Cardiac fibroblast (primary cell): ENCODE measurements at places on chromosomes 11 and 22.
A peak's percentile ranks its signal among the peaks of the same experiment; 100 is the strongest.

DNA sequence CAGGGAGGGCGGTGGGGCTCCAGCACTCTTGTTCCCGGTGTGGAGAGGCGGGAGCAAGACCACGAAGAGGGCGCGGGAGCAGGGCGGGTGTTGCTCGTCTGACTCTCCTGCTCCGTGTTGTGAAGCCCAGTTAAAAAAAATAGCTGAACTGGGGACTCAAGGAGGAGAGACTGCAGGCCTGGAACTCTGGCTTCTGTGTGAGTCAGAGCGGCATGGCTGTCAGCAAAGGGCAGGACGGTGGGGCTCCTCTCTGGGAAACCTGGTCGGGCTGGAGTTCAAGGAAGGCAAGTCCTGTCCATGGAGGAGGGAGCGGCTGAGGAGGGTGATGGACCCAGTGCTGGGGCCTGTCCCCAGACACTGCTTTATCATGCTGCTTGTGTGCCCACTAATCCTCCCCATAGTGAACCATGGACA is 152.3 kb downstream of the FEZ1 start:
- DNase-seq, result peak; percentile 49

GRCh38 chr22:35409783-35410662 is 10.1 kb downstream of the MCM5 start:
- DNase-seq, result no peak

DNA sequence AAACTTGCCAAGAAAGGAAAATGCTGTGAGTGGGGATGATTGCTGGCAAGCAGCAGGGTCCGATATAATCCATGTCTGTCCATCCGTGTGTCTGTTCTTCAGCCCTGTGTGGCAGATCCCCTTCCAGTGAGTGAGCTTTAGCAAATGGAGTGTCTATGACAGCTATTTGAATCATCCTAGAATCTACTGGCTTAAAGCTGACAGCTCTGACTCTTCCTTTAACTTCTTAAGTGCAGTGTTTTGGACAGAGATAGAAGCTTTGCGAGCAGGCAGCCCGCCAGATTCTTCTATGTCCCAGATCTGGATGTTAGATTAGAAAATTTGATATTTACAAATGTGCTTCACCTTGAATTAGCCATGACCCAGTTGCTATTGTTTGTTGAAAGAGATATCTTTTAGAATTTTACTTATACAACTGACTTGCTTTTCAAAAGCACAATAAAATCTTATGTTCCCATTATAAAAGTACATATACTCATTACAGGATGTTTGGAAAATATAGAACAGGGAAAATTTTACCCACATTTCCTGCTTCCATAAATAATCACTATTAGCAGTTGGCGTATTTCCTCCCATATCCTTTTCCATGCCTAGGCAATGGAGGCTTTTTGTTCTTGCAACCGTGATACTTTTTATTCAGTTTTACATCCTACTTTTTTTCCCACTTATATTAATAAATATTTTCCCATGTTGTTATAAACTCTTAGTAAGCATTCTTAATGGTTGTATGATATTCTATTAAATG is 124.5 kb downstream of the COMMD9 start:
- peak; percentile 37 for DNase-seq

GRCh38 chr11:70912226-70912840 is 340.0 kb downstream of the SHANK2 start:
- DNase-seq, result no peak
